ENCODE measurements at places on chromosomes 5 and 9. TPM values are rescaled to one million over a fixed set of nuclear protein-coding genes. Genes with fewer than 3 reads are reported as not detected.

The TCERG1 gene
- total RNA-seq: 43.4 TPM

The CCDC187 gene
- not detected for total RNA-seq

GRCh38 chr5:66646570-66646969 lies 50.4 kb downstream of the MAST4 start:
- H3K27ac ChIP-seq: no peak overlapping the region
- DNase-seq: no peak
- no peaks in the 10 kb centered on the region for H3K4me1 ChIP-seq
- no peaks in the 10 kb centered on the region for H3K27me3 ChIP-seq

GRCh38 chr9:7370381-7370780 lies 429.2 kb downstream of the DMAC1 start:
- no peak overlapping the region for H3K4me3 ChIP-seq
- H3K27ac ChIP-seq: no peak overlapping the region
- H3K27me3 ChIP-seq: no peaks in the 10 kb centered on the region

GRCh38 chr9:69476797-69477196 lies 151.8 kb downstream of the ENTREP1 start:
- no peak for DNase-seq
- H3K36me3 ChIP-seq: no peaks in the 10 kb centered on the region
- no peaks in the 10 kb centered on the region for H3K4me1 ChIP-seq

DNA sequence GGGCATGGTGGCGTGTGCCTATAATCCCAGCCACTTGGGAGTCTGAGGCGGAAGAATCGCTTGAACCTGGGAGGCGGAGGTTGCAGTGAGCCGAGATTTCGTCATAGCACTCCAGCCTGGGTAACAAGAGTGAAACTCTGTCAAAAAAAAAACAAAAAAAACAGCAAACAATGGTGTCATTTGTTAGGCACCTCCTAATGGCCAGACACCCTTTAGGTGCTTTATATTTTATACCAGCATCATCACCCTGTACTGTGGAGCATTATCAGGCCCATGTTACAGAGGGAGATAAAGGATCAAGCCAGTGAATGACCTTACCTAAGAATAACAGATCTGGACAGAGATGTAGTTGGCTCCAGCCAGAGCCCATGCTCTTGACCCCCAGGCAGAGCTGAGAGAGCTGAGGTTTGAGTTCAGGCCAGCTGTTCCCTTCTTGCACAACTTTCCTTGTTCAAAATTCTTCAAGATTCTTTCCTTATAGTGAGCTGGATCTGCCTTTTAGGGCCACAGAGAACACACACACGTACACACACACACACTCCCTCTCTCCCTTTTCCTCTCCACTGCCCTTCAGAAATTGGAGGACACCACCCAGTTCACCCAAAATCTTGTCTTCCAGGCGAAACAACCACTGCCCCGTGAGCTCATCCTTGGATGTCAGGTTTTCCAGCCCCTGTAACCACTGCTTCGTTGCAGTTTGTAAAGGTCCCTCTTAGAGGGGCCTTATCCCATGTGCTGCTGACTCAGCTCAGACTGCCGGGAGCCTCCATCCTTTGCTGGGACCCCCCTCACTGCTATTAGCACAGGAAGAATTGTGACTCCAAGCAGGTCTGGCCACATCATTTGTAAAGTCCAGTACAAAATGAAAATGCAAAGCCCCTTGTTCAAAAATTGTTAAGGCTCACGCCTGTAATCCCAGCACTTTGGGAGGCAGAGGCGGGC lies 10.4 kb upstream of the PTGES start:
- no peaks in the 10 kb centered on the region for H3K36me3 ChIP-seq
- peak overlapping the region; percentile 12 for H3K4me3 ChIP-seq
- H3K27ac ChIP-seq: peak overlapping the region; percentile 69
- H3K27me3 ChIP-seq: no peaks in the 10 kb centered on the region
- DNase-seq: no peak

DNA sequence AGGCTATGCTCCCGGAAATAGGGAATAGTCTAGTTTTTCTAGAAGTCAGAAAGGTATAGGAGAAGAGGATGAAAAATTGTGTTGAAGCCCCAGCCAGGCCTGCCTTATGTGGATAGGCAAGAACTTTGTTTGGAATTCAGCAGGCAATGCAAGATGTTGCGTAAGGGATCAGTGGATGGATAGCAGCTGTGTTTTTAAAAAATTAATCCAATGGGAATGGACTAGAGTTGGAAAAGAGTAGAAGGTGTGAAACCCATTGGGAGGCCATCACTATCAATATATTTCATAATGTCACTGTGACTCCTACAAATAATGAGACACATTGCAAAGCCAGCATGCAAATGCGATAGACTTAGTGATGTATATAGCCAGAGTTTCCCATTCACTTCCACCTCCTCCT lies 281.9 kb downstream of the MARCHF11 start:
- H3K4me1 ChIP-seq: no peaks in the 10 kb centered on the region
- no peaks in the 10 kb centered on the region for H3K27me3 ChIP-seq
- H3K4me3 ChIP-seq: no peak overlapping the region
- H3K27ac ChIP-seq: no peak overlapping the region
- DNase-seq: no peak
- no peaks in the 10 kb centered on the region for H3K36me3 ChIP-seq
